Non-pigmented ciliary epithelial cell (primary cell): ENCODE measurements at places on chromosomes 2 and 18.
A peak's percentile ranks its signal among the peaks of the same experiment; 100 is the strongest.

DNA sequence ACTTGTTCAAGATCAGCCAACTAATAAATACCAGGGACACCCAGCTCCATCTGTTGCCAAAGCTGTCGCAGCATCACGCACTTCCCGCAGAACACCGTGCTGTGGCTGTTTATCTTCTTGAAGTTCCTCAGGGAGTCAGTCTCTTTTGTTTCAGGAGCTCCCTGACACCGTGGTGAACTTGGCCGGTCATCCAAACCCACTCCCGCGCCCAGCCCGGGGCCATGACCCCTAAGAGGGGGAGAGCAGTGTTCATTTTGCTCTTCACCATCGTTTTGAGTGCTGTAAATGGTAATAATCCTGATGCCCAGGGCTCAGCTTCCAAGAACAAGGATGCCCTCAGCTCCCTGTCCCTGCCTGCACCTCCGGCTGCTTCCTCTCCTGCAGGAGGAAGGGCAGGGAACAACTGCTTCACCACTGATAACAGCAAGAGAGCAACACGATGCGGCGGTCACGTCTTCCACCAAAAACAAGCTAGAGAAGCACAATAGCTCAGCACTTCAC lies 131.4 kb downstream of the SEPTIN10 start:
- DNase-seq = no peak

DNA sequence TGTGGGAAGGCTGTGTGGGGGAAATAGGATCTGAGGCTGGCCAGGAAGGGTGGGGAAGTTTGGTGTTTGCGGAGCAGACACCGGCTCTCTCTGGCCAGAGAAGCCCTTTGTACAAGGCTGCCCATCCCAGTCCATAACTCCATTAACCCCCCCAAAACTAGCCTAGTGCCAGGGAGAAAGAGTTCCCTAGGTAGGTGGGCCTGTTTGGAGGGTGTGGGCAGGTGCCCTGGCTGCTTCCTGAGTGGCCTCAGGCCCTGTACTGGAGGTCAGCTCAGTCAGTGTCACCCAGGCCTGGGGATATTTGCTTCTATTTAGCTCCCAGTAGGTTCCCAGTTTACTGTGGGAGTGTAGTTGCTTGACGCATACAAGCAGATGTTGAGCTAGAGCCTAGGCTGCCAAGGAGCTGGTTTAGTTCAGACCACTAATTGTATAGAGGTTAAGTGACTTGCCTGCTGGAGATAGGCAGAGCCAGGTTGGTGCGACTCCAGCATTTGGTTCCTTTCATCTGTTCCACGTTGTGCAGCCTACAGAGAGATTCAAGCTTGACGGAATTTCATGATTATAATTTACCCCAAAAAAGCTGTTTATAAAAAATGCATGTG lies 2.9 kb upstream of the GREB1 start:
- no peak for DNase-seq

DNA sequence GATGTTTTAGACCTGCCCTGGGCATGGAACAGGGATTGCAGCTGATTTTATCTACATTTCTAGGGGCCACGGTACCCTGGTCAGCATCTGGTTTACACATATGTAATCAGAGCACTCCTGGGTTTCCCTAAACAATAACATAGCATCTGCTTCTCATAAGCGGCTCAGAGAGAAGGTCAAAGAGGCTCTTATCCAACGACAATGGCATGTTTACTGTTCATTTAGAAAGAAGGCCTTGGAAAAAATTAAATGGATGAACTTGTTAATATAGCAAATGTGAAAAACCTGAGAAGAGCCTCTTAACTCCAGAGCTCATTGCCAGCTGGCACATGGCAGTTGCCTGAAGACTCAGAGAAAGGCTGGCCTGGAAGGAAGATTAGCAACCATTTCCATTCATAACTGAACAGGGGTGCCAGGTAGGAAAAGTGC lies 202.8 kb upstream of the THUMPD2 start:
- no peak for DNase-seq

DNA sequence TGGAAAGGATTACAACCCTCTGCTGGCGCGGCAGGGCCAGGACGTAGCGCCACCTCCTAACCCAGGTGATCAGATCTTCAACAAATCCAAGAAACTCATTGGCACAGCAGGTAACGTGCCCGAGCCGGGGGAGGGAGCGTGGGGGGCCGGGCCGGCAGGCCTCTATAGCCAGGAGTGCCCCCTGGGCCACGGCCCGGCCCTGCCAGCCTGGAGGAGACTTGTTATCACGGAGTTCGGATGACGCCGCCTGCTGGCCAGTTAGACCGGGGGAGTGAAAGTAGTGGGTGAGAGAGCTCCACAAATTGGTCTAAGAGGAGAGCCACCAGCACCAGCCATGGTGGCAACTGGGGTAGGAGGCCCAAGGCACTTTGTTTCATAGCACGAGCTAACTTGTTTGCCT lies 8.6 kb upstream of the TMEM214 start:
- no peak for DNase-seq

DNA sequence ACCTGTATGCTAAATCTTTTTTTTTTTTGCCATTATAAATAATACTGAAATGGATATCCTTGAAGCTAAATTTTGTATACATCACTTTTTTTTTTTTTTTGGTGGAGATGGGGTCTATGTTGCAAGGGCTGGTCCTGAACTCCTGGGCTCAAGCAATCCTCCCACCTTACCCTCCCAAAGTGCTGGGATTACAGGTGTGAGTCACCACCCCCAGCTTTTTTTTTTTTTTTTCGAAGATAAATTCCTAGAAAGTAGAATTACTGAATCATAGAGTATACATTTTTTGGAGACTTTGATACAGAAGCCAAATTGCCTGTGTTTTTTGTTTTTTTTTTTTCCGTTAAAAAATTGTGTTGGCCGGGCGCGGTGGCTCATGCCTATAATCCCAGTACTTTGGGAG lies 51.0 kb upstream of the MCFD2 start:
- DNase-seq = no peak

GRCh38 chr2:85152895-85153294 lies 19.7 kb downstream of the TCF7L1 start:
- DNase-seq = no peak

- no peak for DNase-seq
Observed at GRCh38 chr18:51089691-51090090, 59.7 kb downstream of the SMAD4 start.

- DNase-seq = no peak
Observed at GRCh38 chr2:138446043-138446442, 55.5 kb upstream of the SPOPL start.

- no peak for DNase-seq
Observed at GRCh38 chr2:45953376-45954027, 302.0 kb downstream of the PRKCE start.

GRCh38 chr2:69384618-69385081 lies 2.4 kb downstream of the GFPT1 start:
- DNase-seq = no peak

DNA sequence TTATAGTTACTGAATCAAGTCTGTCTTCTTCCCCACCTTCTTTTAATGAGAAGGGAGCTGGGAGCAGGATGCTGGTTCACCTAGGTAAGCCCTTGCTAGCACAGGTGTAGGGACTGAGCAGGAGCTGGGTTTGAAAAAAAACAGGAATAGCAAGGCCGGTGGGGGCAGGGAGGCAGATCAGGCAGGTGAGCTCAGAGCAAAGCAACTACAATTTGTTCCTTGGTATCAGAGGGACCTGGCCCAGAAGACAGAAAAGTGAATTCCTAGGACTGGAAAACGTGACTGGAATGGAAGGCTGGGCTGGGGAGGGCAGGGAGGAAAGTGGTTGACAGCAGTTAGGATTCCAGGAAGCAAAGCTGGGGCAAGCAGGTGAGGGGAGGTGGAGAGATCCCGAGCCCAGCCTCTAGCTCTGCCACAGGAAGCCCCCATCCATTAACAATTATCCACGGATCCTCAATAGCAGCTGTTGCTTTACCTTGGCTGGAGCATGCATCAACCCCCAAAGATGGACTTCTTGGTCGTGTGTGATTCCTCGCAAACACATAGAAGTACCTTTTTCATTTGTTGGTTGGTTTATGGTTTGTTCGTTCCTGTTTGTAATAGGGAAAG lies 118.4 kb downstream of the LNPK start:
- no peak for DNase-seq

GRCh38 chr2:98037206-98037605 lies 41.5 kb upstream of the TMEM131 start:
- DNase-seq = no peak

- no peak for DNase-seq
Observed at GRCh38 chr2:17441790-17442189, 76.5 kb downstream of the RAD51AP2 start.

- no peak for DNase-seq
Observed at GRCh38 chr2:236936446-236936940, 149.2 kb upstream of the COPS8 start.

GRCh38 chr2:114546531-114546930 lies 104.1 kb downstream of the DPP10 start:
- no peak for DNase-seq

- DNase-seq = no peak
Observed at GRCh38 chr2:24739354-24740025, 53.7 kb downstream of the PTRHD1 start.

DNA sequence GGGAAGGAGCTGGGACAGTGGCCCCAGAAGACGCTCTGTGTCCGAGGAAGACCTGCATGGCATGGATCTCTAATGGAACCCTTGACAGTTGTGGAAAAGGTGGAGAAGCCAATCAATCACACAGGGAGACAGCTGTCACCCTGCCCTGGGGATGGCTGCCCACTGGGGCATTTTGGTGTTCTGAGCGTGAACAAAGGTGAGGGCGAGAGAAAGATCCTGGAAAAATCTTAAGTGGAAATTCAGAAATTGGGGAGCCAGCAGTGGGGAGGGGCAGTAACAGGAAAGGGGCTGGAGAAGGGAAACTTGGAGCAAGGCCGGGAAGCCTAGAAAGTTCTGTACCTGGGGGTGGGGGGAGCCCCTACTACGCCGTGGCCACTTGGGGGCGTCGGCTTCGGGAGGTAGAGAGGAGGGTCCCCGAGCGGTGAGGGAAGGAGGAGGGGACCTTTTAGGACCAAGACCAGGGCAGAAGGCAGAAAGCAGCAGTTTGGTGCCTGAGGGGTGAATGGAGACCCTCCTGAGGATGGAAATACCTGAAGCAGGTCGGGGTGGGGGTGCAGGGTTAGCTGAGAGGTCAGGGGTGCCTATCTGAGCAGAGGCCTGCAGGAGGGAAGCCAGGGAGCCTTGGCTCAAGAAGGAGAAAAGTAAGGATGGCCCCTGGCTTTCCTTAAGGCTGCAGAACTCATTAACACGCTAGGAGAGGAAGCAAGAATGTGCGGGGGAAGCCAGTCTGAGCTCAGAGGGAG lies 30.0 kb downstream of the NGEF start:
- DNase-seq = no peak

GRCh38 chr2:20103530-20103929 lies 52.1 kb upstream of the LAPTM4A start:
- DNase-seq = no peak

- no peak for DNase-seq
Observed at GRCh38 chr2:152167065-152167464, 8.5 kb downstream of the STAM2 start.

- peak; percentile 41 for DNase-seq
Observed at GRCh38 chr2:27857417-27858172, 32.6 kb downstream of the RBKS start.

DNA sequence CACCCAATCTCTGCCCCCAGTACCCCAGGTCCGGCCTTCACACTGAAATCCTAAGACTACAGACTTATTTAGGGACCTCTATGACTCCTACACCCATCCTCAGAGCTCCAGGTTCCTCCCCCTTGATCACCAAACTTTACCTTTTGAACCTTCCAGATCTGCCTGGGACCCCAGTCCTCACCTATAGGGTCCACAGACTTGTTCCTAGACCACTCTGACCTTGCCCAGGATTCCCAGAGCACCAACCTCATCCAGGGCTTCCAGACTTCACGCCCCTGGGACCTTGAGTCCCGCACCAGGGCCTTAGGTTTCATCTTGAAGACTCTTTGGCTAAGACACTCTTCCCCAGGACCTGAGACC lies 462 bp downstream of the CHCHD5 start:
- no peak for DNase-seq

DNA sequence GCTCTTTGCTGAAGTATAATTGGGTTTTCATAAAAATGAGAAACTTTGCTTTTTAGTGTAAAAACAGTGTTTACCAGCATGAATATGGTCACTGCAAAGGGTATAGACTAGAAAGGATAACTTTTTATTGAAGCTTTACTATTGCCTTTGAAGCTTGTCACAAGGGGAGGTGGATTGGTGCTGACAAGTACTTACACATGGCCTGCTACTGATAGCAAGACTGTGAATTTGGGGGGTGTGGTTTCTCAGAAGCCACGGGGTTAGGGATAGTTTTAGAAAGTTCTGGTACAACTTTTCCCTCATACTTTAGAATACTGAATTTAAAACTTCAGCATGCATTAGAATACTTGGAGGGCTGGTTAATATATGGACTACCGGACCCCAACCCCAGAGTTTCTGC lies 294.1 kb downstream of the SOCS6 start:
- DNase-seq = no peak

DNA sequence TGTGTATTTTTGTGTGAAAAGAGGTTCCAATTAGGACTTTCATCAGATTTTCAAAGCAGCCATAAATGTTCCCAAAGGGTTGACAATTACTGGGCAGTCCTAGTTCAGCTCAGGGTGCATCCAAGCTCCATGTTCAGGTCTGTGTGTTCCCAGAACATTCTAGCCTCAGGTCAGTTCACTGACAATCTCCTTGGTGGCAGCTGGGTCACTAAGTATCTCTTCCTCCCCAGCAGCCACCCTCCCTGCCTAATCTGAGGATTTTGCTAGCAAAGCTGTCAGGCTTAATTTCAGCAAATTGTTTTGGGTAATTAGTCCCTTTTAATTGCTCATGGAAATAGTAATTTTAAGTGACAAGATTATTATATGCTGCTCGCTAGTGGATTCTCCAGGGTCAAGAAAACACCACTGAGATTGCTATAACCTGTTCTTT lies 29.8 kb downstream of the UPP2 start:
- no peak for DNase-seq

DNA sequence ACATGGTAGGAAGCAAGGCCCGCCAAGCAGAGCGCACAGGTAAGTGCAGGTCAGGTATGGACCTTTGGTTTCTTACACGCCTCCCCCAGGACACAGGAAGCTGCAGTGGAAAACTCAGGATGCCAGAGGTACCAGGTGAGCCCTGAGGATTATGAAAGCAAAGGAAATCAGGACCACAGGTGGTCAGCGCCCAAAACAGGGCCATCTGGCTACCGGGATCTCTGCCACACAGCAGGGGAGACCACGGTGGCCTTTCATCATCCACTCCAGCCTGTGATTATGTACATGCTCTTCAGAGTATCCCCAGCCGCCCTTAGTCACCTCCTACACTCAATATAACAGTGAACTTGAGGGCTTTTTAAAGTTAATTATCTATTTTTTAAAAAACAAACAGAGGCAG lies 125.5 kb upstream of the EPC2 start:
- DNase-seq = no peak

GRCh38 chr18:58578835-58579560 lies 49.9 kb downstream of the ALPK2 start:
- peak; percentile 54 for DNase-seq

GRCh38 chr18:3111523-3112240 lies 98.7 kb upstream of the LPIN2 start:
- DNase-seq = no peak

GRCh38 chr2:67465623-67466022 lies 68.5 kb downstream of the ETAA1 start:
- DNase-seq = no peak

GRCh38 chr2:219525533-219526232 lies 11.4 kb downstream of the ASIC4 start:
- DNase-seq = no peak
